Mucosa of gallbladder (tissue), 1 donor: ENCODE measurements at places on chromosomes 6 and 20. TPM values are rescaled to one million over a fixed set of nuclear protein-coding genes. Genes with fewer than 3 reads are reported as not detected.

DNA sequence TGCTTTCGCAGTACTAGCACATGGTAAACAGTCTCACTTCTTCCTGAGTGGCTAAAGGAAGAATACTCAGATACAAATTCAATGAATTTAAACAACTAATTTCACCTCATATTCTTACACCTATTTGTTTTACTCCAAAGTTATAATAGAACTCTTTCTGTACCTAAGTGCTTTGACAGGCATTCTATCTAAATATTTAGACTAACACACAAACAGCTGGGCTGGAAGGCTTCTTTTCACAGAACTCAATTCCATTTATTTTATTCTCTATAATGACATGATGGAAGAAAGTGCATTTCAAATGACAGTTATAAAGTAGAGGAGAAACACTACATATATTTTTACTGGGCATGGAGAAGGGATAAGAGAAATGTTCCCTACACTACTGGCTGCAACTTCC lies 384.9 kb upstream of the SPTLC3 start:
- DNase-seq, result no peak

- DNase-seq, result no peak
These were observed 256.6 kb downstream of the KHDC1L start for GRCh38 chr6:72968704-72969103.

DNA sequence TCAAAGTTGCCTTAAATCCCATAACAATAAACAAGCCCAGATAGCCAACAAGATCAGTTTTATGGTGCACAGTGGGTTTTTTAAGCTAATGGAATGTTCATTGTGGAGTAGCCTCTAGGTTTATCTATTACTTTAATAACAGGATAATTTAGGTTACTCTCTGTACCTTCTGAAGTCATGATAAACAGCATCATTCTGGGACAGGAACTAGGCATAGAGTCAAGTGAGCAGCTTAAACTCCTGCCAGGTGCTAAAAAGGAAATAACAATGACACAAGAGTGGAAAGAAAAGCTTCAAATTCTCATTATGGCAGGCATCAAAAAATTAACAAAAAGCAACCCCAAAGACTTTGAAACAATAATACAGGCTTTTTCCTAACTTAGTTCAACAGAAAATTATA lies 228.8 kb downstream of the HACE1 start:
- DNase-seq, result no peak

DNA sequence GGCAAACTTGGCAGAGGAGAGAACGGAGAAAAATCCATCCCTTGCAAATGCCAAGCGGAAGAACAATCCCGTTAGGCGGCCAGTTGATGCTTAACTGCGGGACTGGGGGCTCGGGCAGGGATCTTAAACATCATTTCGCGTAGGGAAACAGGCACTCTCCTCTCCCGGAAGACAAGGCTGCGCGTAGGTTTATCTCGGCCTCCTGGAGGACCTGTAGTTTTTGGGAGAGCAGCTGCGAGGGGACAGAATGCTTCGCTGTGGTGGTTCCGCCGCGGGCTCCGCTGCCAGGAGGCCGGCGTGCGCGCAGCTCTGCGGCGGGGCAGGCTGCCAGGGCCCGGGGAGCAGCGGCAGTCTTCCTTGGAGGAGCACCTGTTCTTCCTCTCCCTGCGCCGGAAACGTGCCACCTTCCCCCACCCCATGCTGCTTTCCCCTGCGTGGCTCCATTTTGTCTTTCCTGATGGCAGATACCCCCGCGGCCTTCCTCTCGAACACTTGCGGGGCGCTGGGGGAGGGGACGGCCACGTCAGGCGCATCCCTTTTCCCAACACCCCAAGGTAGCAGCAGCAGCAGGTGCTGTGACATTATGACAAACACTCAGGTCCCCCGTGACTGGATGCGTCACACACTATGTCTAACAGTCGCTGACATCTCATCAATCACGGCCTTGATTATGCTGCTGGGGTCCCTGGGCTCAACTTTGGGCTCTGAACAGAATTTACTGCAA lies 230.7 kb upstream of the BTBD3 start:
- peak; percentile 32 for DNase-seq

DNA sequence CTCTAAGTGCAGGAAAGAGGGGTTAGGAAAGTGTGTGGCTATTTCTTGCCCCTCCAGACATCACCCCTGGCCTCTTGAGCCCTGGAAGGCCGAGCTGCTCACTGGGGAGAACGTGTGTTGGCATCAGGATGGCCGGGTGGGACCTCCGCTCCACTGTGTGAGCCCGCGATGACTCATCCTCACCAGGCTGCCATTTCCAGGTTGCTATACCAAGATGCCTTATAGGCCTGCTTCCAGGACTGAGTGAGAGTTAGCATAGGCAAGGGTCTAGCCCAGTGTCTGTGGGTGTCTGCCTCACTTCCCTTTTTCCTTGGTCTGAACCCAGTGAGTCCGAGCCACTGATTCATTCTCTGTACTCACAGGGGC lies 105.0 kb downstream of the MRPL14 start:
- no peak for DNase-seq

GRCh38 chr6:138601128-138601527 lies 101.8 kb upstream of the NHSL1 start:
- no peak for DNase-seq

DNA sequence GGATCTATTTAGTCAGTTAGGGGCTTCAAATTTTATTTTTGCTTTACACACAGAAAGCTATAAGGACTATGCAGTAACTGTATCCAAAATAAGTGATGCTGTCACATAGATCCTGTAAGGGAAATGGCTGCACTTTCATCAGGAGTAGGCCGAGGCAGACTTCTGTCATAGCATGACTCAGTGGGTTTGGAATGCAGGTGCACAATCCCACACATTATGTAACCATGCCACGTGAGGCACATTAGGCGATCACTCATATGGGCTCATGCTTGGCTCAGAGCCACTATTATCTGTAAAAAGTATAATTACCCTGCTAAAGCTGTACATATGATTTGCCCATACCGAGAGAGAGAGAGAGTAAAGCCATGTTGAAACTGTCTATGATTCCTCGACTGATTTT lies 1189.4 kb upstream of the EYS start:
- no peak for DNase-seq

- DNase-seq, result no peak
These were observed 724.5 kb downstream of the GRIK2 start for GRCh38 chr6:102118034-102118433.

DNA sequence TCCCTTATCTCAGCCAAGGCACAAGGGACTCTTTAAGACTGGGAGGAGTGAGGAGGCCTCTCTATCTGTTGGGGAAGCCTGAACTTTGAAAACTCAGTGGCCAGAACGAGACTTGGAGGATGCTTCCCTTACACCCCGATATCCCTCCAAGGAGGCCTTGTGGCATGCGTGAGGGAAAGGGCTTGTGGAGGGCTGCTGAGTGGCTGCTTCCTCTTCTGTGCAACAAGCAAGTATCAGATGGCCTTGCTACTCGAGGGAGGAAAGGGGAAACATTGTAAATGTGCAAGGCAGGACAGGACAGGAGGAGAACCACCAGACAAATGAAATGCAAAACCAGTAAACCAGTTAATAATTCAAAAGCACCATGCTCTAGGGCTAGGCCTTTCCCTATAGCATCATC lies 306.5 kb upstream of the MAP3K7 start:
- no peak for DNase-seq

GRCh38 chr6:81561071-81561564 lies 191.4 kb downstream of the TENT5A start:
- DNase-seq, result peak; percentile 38

- DNase-seq, result no peak
These were observed 448.7 kb downstream of the PREX1 start for GRCh38 chr20:48378976-48379675.

DNA sequence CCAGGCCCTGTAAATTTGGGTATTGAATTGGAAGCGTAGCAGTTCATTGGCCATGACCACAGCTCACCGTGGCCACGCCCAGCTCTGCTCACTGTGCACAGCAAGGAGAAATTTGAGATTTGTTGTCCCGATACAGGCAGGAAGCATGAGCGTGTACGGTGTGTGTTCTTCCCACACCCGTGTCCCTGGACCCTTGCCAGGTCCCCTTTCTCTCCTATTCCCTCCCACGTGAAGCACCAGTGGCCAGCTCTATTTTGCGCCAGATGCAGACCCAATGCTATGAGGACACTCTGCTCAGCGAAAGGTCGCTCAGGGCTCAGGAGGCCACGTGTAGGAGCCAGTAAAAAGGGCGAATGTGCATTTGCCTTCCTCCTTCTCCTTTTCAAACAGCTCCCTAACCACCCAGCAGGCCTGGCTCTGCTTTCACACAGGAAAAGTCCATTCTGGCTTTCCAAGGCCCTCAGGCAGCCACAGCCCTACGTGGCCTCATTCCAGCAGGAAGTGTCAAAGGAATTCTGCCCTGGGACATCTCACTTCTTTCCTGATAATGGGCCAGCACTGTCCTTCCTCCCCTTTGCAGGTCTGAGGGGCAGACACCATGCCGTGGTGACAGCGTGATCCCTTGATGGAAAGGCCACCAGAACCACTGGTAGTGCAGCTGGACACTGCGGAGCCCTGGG lies 499.2 kb upstream of the CDH4 start:
- no peak for DNase-seq

DNA sequence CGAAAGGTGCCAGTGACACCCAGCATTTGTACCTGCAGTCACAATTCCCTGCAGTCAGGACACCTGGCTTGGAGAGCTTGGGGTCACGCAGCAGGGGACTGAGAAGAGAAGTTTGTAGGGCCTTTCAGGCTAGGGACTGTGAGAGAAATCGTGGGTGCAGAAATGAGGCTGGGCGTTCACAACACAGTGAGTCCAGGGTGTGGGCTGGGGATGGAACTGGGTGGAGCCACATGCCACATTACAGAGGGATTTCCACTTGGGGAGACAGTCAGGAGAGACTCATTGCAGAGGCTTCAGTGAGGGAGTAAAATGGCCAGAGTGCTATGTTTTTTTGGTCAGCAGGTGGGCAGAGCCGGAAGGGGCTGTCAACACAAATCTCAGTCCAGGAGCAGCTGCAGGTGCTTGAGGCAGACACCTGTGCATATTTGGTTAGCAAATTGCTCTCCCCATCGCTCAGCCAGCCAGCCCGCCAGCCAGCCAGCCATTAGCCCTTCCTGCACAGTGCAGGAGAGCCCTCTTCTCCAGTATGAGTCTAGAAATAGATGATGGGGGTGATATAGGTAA lies 7.4 kb downstream of the ITPR3 start:
- DNase-seq, result no peak

- DNase-seq, result peak; percentile 30
These were observed 58.7 kb upstream of the SLC2A12 start for GRCh38 chr6:134111062-134111677.

GRCh38 chr20:11453430-11453829 lies 464.3 kb upstream of the BTBD3 start:
- no peak for DNase-seq

DNA sequence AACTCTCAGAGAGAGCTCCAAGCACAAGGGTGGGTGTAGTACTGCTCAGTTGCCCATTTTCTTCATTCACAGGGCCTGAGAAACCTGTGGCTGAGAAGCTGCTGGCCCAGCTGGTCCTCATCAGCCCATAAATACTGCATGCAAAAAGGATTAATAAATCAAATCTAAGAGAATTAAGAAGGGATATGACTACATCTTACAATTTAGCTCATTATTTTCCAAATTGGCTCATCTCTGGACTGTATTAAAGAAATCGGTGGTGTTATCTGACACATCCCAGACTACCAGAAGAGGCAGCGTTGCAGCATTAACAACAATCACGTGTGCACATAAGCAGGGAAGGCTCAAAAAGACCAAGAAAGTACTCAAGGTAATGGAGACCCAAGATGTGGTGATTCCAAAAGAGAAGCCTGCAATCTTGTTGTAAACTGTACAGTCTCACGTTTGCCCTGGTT lies 90.7 kb downstream of the CD24 start:
- no peak for DNase-seq

DNA sequence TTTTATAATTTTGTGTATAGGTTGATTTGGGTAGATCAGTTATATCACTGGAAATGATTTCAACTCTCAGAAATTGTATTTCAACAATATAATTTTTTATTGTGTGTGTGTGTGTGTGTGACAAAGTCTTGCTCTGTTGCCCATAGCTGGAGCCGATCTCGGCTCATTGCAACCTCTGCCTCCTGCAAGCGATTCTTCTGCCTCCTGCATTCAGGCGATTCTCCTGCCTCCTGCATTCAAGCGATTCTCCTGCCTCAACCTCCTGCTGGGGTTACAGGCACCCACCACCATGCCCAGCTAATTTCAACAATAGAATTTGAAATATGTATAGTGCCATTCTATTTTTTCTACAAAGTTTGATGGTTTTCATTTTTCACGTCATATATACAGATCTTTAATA lies 24.1 kb downstream of the AFDN start:
- no peak for DNase-seq

- no peak for DNase-seq
These were observed 109.1 kb downstream of the LY86 start for GRCh38 chr6:6697620-6698019.

DNA sequence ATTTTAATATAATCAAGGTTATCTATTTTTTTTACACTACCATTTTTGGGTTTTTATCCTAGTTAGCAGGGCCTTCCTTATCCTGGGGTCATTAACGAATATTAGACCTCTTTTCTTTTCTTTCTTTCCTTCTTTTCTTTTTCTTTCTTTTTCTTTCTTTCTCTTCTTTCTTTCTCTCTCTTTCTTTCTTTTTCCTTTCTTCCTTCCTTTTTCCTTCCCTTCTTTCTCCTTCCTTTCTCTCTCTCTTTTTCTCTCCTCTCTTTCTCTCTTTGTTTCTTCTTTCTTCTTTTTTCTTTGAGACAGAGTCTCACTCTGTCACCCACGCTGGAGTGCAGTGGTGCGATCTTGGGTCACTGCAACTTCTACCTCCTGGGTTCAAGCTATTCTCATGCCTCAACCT lies 120.4 kb upstream of the PDE7B start:
- no peak for DNase-seq

GRCh38 chr6:126110512-126111270 lies 124.4 kb downstream of the TRMT11 start:
- DNase-seq, result no peak

- DNase-seq, result no peak
These were observed 9.1 kb downstream of the MTRF1L start for GRCh38 chr6:152993431-152993830.

GRCh38 chr20:52847029-52847660 lies 125.0 kb upstream of the TSHZ2 start:
- DNase-seq, result no peak

DNA sequence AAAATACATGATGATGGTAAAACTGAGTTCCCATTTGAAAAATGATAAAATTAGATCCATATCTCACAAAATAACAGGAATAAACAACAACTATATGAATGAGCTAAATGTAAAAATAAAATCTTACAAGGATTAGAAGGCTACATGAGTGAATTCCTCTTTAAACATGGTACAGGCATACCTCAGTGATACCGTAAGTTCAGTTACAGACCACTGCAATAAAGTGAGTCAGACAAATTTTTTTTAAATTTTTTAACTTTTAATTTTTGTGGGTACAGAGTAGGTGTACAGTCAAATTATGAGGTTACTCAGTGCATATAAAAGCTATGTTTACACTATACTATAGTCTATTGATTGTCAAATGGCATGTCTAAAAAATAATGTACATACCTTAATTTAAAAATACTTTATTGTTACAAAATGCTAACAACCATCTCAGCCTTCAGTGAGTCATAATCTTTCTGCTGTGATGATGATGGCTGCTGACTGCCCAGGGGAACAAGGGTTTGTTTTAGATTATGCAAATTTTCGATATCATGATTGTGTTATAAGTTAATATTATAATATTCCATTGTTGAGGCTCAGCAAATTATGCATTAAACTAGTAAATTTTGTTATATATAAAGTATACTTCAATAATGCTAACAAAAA lies 222.8 kb upstream of the RUNX2 start:
- DNase-seq, result no peak

- DNase-seq, result no peak
These were observed 42.6 kb upstream of the SUPT3H start for GRCh38 chr6:45420083-45420908.

The HAO1 gene
- 2.7 TPM for total RNA-seq

The ENPP1 gene
- 4.5 TPM for total RNA-seq

The CFB gene
- 476 TPM for total RNA-seq

The C6orf58 gene
- not detected for total RNA-seq

The BYSL gene
- total RNA-seq, result 9.6 TPM
